Left renal pelvis (tissue), 4 donors: ENCODE measurements at places on chromosomes 3 and 15. TPM values are rescaled to one million over a fixed set of nuclear protein-coding genes. Genes with fewer than 3 reads are reported as not detected.
A peak's percentile ranks its signal among the peaks of the same experiment; 100 is the strongest.

SLC33A1 gene
- polyA plus RNA-seq, result 39.0 TPM

INO80 gene
- polyA plus RNA-seq, result 21.4 TPM

A4GNT gene
- polyA plus RNA-seq, result 0.64 TPM

CPN2 gene
- 0.16 TPM for polyA plus RNA-seq

PPP1R14D gene
- polyA plus RNA-seq, result 0.52 TPM

GPR27 gene
- 9.1 TPM for polyA plus RNA-seq

SYNPR gene
- polyA plus RNA-seq, result not detected

EHHADH gene
- polyA plus RNA-seq, result 25.3 TPM

TM4SF18 gene
- polyA plus RNA-seq, result 23.0 TPM

KBTBD12 gene
- 1.6 TPM for polyA plus RNA-seq

TNFSF10 gene
- 41.7 TPM for polyA plus RNA-seq

GRCh38 chr15:23647421-23648370, at the start of gene MAGEL2:
Gene MAGEL2, minus strand, starts transcription at chr15:23647867. Its CDS starts 125 bp downstream, at chr15:23647742.
- peak; percentile 59 for DNase-seq

DNA sequence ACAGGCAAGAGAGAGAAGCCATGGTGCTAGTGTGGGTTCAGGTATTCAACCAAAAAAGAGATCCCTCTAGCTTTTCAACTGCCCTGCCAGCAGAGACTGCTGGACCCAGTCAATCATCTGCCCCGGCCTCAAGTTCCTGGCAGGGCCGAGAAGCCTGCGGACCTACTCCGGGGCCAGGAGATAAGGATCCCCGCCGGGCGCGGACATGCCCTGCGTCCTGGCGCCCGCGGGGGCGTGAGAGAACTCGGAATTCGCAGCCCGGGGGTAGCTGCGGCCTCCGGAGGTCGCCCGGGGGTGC, 821 bp upstream of the MAGI1 start:
- no peak for DNase-seq

DNA sequence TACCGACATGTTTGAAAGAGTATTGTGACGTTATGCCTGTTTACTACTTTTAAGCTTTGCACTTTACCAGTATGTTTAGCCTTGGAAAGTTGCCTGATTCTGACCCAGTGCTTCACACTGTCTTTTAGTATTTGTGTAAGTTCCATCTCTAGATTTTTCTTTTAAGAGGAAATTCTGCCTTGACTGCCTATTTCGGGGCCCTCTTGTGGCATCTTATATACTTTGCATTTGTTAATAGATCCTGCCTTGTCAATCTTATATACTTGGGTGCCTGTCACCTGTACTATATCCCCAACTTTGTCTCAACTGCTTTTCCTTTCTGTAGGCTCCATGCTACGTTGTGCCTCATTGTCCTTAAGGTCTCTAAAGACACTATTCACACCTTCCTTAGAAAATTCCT, 244.6 kb downstream of the STXBP5L start:
- no peak for DNase-seq

- no peak for DNase-seq
Measured at GRCh38 chr3:171654809-171655208, 155.5 kb downstream of the PLD1 start.

DNA sequence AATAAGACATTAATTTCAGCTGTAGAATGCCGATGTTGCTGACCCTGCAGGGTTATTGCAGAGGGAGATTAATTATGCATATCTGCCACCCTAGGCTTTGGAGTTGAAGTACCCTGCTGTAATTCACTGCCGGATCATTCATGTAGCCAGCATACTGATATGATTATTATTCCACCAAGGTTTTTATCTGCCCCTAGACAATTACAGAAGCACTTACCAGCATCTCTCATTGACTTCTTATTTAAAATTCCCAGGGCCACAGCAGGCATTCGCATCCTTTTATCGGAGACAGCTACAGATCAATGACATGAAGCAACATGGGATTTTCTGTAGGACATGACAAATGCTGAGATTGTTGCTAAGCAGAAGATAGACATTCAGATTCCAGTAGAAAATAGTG, 31.3 kb downstream of the IL1RAP start:
- no peak for DNase-seq

GRCh38 chr3:67059443-67059842, 61.3 kb downstream of the KBTBD8 start:
- DNase-seq, result no peak

DNA sequence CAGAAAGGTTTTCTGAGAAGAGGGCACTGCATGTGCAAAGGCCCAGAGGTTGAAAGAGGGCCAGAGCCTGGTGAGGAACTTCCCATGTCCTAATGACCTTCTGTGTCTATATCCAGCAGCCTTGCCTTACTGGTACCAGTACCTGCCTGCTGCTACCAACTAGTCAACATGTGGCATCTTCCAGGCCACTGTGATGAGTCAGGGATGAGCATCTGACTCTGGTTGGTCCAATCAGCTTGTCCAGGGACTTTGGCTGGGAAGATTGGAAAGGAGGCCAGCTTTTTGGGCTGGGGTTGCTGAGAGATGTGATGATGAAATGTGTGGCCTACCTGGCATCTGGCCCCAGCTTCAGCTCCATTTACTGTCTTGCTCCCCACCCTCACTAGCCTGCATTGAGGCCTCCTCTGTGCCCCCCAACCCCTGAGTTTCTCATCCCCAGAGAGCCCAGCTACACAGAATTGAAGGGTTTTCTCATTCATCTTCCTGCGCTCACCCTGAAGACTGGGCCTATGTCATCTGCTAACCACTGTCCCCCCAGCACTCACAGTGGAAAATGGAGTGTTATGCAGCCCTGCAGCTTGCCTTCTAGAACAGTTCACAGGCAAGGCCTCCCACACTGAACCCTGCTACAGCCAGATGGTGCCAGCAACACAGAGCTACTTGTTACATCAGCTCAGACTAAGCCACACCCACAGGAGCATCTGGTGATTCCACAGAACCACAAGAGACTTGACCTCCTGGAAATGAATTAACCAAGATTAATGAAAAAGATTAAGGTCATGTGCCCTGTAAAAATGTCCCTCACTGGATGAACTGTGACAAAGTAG, 1.3 kb upstream of the TWF2 start:
- DNase-seq, result no peak

GRCh38 chr3:20043396-20043795, 3.1 kb downstream of the KAT2B start:
- DNase-seq, result no peak

DNA sequence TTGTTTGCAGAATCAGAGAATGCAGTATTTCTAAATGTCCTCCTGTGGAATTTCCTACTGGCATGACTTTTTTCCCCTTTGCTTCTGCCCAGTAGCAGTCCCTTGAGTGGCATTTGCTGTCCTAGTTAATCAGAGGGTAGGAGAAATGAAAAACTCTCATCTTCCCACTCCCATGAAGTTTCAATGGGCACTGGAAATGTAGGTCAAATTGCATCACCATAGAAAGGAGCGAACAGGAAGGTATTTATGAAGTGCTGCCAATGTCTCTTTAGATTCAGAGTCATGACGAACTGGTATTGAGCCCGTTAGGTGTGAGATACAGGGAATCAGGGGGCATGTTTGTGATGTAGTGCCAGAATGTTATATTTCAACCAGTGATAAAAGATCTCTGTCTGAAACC, 23.2 kb downstream of the ATXN7 start:
- no peak for DNase-seq

- DNase-seq, result no peak
Measured at GRCh38 chr15:75237316-75237982, 20.7 kb upstream of the GOLGA6C start.

DNA sequence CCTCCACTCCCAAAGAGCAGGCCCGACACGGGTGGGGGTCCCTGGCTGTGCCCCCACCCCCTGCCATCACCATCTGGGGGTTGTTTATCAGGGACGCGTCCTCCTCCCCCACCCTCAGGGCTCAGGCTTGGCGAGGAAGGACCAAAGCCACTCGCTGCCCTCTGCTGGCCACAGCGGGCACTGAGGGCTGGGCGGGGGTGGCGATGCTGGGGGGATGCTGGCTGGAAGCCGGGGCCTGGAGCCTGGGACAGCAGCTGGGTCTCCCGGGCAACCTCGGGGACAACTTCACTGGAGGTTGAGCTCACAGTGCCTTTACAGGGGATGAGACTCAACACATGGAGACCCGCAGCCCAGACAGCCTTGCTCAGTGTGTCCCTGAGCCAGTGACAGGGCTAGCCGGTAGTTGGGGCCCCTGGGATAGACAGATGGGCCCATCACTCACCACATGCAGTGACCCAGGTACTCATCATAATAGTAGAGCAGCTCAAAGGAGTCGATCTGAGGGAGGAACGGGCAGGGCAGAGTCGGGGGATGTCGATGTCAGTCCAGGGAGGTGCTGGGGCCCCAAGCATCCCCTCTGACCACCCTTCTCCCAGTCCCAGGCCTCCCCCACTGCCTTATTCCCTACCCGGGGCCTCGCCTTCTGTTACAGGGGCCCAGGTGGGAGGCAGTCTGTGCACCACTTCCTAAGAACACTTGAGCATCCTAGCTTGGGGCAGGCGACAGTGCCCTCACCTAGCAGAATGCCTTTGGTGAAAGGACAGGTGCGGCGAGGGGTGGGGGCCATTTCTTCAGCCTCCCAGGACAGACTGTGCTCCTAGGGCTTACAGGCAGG, 5.9 kb upstream of the CALML4 start:
- DNase-seq, result no peak

- DNase-seq, result no peak
Measured at GRCh38 chr3:144189044-144189443, 217.4 kb downstream of the DIPK2A start.

DNA sequence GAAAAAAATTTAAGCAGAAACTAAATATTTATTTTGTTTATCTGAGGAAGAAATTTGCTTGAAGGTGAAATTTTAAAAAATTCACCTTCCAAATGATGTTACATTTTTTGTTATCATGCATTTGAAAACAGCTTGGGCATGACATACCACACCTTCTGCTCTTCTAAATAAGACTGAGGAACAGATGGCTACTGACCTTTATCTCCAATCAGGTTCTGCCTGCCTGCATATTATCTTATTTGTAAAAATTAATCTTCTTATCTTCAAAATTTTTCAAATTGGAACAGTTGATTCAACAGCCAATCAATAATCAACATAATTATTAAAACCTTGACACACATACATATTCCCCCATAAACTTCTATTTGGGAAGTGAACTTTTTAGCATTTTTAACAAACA, 641.8 kb upstream of the ZNF385D start:
- DNase-seq, result no peak

GRCh38 chr3:105906836-105907235, 38.0 kb upstream of the CBLB start:
- no peak for DNase-seq

- no peak for DNase-seq
Measured at GRCh38 chr3:15646851-15647511, 45.4 kb downstream of the BTD start.

- DNase-seq, result no peak
Measured at GRCh38 chr3:24451461-24452099, 43.1 kb downstream of the THRB start.

DNA sequence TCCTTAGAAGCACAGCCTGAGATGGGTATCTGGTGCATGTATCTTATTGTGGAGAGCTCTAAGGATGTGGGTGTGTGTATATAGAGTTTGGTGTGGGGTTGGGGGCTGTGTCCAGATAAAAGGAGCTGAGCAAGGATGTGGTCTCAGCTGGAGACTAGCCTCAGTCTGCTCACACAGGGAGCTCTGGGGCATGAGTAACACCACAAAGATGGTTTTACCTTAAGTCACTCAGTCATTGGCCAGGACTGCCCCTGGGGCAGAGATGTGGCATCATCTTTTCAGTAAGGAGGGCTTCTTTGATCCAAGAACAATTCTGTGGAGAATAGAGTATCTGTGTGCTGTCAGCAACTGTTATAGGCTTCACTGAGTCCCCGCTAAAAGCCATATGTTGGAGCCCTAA, 163.4 kb upstream of the NUDT16 start:
- DNase-seq, result no peak

- DNase-seq, result no peak
Measured at GRCh38 chr15:100734586-100734985, 132.2 kb downstream of the ASB7 start.

- DNase-seq, result no peak
Measured at GRCh38 chr3:118817748-118818165, 216.9 kb downstream of the IGSF11 start.

- no peak for DNase-seq
Measured at GRCh38 chr3:149506965-149507364, 32.5 kb downstream of the TM4SF4 start.

GRCh38 chr3:129018751-129019150, 17.6 kb downstream of the EFCC1 start:
- no peak for DNase-seq

- DNase-seq, result no peak
Measured at GRCh38 chr3:178223876-178224275, 312.4 kb upstream of the KCNMB2 start.

DNA sequence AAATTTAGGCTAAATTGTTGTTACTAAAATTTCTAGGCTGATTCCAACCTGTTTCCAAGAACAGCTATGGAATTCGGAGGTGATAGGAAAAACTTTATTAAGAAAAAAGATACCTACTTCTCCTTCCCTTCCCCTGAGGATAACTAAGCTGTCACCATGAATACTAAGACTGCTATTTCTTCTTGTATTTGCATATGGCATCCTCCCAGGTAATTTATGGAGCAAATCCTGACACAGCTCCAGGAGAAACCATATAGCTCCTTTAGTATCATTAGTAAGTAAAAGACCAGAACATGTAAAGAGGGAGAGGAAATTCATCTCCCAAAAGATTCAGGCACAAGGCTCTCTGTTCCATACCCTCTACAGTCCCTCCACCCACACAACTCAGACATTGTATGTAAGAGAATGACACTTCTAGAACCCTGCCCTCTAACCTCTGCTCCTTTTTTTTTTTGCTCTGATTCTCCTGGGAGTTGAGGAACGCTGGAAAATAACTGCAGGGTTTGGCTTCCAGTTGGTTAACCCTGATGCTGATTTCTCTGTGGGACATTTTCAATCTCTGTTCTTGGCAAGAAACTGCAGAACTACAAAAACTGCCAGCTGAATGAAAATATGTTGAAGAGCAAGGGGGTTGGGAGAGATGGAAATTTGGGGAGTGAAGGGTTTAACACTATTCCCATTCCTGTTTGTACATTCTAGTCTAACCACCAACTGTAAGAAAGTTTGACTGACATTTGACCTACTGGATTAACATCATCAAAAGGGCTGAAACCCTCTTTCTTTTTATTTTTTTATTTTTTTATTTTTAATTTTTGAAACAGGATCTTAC, 14.2 kb upstream of the MAGI1 start:
- DNase-seq, result no peak

DNA sequence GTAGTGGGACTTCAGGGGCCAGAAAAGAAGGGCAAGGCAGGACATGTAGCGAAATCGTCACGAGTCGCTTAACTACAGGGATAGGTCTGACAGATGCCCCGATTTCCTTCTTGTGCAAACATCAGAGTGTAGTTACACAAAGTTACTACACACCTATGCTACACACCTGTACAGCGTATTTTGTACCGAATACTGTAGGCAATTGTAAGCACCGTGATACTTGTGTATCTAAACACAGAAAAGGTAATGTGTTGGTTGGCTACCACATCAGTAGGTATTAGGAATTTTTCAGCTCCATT, 515 bp upstream of the MTHFS start:
- DNase-seq, result no peak
